ENCODE measurements at places on chromosomes 4 and X. TPM values are rescaled to one million over a fixed set of nuclear protein-coding genes. Genes with fewer than 3 reads are reported as not detected.

Gene SPANXN3
- total RNA-seq, result not detected

Gene STAP1
- total RNA-seq, result not detected

Gene GAGE12H
- not detected for total RNA-seq

- no peak for DNase-seq
These were observed 822.6 kb downstream of the GLUD2 start for GRCh38 chrX:121869876-121870477.

GRCh38 chr4:152956650-152957436 lies 20.7 kb downstream of the FHDC1 start:
- DNase-seq, result no peak

DNA sequence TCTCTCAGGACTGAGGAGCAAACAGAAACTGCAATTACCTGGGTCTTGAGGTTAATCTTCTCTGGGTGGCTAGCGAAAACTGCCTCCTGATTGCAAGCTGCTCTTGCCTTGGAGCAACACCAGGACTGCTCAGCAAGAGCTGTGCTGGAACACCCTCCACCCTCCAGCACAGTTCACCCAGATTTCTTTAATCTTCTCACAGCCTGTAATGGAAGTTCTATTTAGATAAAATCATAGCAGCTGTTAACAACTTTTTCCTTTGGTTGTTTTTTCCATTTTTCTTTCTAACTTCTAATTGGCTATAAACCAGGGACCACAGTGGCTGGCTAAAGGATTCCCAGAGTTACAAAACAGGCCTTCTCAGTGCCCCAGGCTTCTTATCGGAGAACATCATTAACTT lies 36.3 kb downstream of the OPHN1 start:
- DNase-seq, result no peak

GRCh38 chr4:81084029-81084428 lies 53.5 kb downstream of the BMP3 start:
- DNase-seq, result no peak

GRCh38 chr4:38860788-38861424 lies 4.3 kb upstream of the TLR6 start:
- no peak for DNase-seq

DNA sequence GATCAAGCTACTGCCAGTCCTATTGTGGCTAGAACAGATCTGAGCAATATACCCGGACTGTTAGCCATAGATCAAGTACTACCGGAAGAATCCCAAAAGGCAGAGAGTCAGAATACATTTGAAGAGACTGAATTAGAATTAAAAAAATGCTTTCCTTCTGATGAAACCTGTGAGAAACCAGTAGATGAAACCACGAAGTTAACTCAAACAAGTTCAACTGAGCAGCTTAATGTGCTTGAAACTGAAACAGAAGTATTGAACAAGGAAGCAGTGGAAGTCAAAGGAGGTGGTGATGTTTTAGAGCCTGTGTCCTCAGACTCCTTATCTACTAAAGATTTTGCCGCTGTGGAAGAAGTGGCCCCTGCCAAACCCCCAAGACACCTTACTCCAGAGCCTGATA lies 46.8 kb downstream of the WDR44 start:
- no peak for DNase-seq
